ENCODE measurements at places on chromosomes 12 and 14.

DNA sequence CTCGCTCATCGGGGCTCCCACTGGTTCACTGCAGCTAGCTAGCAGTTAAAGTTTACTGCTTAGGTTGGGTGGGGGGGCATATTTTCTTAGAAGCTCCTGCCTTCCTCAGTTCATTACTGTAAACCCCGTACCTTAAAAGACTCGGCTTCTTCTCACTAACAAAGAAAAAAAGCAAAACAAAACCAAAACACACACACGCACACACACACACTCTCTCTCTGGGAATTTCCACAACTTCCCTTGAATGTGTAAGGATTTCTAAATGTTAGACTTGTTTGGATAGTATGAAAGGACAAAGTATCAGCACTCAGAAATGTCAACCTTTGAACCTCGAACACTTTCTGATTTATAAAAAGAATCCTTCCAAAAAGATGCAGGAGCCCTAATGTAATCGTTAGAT is 927 bp downstream of the PTHLH start:
- no peak for DNase-seq

- DNase-seq = no peak
Observed at GRCh38 chr12:73677520-73678291, 859.9 kb upstream of the ATXN7L3B start.

DNA sequence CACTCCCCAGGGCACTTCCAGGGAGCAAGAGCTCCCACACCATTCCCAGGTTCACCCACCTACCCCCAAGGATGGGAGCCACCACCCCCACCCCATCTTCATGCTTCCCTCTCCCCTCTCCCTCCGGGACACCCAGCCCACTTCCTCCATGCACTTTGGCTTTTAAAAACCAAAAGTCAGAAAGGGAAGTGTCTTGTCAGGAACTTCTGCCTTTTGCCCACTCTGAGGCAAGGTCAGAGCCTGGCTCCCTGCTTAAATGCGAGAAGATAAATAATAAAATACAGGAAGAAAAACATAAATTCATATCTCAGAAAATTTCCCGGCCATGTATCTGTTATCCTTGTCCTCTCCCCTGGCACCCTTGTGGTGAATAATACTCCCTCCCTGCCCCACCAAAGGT is 81.6 kb downstream of the PTGER2 start:
- DNase-seq = no peak

DNA sequence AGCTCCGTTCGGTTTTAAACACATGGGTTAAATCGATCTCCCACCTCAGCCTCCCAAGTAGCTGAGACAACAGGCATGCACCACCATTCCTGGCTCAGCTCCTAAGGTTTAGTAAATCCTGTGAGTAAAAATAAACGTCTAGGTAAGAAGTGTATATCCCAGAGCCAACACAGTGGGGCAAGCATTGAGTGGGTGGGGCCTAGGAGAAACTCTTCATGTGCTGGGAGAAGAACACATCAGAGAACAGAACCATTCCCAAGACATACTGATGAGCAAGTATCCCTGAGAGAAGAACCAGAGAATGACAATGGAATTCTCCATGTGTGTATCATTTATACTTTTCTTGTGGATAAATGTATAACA is 86.3 kb downstream of the SEC23A start:
- DNase-seq = no peak

DNA sequence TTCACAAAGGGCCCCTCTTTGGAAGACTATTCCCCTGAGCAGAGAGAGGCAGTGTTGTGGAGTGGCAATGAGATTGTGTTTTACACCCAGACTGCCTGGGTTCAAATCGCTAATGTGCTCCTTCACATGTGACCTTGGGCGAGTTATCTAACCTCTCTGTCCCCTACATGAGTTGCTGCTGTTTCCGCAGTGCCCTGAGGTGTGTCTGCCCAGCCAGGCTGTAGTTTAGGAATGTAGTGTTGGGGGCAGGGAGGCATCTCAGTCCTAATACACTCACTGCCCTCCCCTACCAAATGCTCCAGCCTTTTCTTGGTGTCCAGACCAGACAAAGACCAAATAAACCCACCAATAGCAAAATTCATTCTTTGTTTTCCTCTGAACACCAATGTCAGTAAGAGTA is 78.6 kb downstream of the SLC24A4 start:
- DNase-seq = no peak

DNA sequence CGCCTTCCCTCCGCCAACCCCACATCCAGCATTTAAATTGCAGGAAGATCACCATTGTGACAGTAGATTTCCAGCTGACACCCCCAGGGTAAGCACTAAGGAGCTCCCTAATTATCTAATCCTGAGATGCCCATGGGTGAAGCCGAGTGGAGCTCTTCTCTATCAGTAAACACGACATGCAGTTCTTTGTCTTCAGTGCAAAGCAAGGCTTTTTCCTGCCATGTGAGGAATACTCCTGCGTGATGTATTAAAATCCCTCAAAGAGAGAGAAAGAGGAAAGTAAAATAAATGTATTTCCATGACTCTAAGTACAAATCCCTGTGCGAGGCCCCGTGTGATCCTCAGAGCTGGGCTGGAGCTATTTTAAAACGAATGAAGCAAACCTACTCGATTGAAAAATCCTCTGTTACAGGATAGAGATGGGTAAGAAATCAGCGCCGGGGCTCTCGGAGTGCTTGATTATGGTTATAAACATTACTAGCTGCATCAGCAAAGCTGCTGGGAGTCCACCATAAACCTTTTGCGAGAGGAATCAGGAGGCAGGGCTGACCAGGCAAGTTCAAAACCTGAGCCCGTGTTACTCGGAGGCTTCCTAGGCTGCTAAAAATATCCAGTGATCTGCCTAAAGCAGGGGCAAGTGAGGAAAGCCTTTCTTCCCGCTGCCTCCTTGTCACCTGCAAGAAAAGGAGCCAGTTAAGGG is 61.5 kb downstream of the MAP1LC3B2 start:
- DNase-seq = no peak

- DNase-seq = no peak
Observed at GRCh38 chr14:24368562-24369252, 723 bp downstream of the NFATC4 start.

GRCh38 chr14:104647467-104648043 is 41.9 kb upstream of the INF2 start:
- no peak for DNase-seq

- DNase-seq = no peak
Observed at GRCh38 chr12:3968523-3968922, 95.3 kb upstream of the PARP11 start.

DNA sequence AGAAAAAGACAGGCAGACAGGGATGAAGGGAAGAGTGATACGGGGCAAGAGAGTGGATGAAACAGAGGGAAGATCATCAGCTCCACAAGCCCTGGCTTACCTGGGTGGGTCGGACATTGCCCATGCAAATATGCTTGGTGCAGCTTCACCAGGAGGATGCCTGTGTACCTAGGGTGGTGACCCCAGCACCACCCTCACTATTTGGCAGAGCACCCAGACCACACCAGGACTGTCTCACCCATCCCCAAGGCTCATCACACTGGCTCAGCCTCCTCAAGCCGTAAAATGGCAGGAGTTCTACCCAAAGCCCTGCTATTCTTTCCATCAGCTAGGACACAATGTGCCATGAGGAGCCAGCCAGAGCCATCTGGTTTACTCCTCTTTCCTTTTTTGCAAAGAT is 3.0 kb downstream of the GALNT8 start:
- no peak for DNase-seq

GRCh38 chr14:68693926-68694325 is 98.9 kb downstream of the ZFP36L1 start:
- DNase-seq = no peak

DNA sequence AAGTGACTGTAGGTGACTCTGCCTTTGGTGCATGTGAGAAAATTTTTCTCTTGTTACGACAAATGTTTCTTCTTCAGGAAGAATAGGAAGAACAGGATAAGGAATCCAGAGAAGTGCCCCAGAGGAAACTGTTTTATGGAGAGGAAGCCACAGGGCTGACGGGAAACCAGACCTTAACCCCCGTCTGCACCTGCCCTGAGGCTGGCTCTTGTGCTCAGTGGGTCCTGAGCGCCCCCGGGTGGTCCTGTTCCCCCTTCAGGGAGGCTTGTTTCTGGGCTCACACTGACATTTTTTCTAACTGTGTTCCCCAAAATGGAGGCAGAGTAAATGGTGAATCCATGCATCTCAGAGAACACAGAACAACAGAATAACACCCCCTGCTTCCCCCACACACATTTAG is 691.8 kb downstream of the TMEM121 start:
- no peak for DNase-seq

GRCh38 chr12:13257356-13257875 is 60.9 kb downstream of the EMP1 start:
- DNase-seq = no peak

DNA sequence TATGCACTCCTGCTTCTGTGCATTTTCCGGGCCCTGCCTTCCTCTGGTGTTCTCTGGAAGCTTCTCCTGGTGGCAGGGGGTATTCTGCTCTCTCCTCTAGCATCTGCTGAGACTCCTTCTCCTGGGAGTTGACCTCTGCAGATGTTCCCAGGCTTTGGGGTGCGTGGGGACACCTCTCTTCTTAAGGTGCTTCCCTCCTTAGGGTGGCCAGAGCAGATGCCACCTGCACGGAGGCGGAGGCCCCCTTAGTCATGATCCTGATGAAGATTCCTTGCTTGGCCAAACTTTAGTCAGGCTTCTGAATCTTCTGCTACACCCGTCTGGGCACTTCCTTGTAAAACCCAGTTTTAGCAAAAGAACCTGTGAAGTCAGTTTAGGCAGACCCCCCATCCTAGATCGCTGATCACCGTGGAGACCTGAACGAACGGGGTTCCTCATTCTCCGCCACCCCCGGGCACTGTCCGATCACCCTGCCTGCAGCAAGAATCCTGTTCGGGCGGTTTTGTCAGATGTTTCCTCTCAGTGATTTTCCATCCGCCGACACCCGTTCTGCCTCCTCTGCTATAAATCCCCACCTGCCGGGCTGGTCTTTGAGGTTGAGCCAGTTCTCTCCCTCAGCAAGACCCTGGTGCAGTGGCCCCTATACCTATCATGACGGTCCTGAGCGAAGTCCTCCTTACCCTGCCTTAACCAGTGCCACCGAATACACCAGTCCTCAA is 111.9 kb downstream of the CALM1 start:
- DNase-seq = no peak

- no peak for DNase-seq
Observed at GRCh38 chr12:56671608-56672007, 16.5 kb downstream of the PTGES3 start.

- no peak for DNase-seq
Observed at GRCh38 chr12:65313719-65314317, 35.3 kb downstream of the MSRB3 start.

DNA sequence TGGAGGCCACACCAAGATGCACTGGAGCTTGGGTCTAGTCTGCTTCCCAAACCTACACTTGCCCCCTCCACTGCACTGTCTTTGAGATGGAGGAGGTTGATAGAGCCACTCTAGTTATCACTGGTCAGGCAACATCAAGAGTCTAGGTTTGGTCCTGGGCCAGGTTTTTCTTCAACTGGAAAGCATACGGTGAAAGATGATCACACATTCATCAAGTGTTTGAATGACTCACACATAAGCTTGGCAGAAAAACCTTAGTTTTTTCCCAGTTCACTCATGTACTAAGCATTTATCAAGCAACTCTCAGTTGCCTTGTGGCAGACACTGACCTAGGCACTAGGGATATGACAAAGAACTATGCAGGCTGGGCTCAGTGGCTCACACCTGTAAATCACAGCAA is 84.5 kb downstream of the PLEKHG3 start:
- DNase-seq = peak; percentile 62

GRCh38 chr14:70118064-70118463 is 70.7 kb downstream of the SLC8A3 start:
- DNase-seq = no peak

GRCh38 chr12:70774055-70774454 is 136.8 kb upstream of the PTPRB start:
- peak; percentile 35 for DNase-seq

DNA sequence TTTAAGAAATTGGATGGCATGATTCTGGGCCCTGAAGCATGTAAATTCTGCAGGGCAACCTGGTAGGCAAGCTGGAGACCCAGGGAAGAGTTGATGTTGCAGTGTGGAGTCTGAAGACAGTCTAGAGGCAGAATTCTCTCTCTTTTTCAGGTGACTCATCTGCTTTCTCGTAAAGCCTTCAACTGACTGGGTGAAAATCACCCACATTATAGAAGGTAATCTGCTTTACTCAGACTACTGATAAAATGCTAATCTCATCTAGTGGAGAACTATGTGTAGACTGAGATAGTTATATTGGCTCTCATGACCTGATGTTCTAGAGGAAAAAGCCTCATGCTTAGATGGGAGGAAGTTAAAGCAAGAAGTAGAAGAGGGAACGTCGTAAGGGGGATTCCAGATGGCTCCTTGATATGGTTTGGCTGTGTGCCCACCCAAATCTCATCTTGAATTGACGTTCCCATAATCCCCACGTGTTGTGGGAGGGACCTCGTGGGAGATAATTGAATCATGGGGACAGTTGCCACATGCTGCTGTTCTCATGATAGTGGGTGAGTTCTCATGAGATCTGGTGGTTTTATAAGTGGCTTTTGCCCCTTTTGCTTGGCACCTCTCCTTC is 723.8 kb downstream of the BCL11B start:
- DNase-seq = no peak

DNA sequence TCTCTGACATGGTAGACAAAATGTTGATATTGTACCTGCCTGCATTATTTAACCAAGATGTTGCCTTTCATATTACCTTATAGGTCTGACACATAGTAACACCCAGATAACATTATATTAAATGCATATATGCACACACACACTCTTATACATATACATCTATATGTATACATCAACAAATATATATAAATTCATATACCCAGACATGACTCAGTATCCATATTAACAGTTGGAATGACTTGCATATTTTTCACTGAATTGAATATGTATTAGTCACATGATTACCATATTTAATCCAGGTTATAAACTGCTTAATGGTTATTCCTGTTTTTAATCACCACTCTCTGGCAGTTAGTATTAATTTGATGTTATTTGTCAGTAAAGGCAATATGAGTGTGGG is 85.2 kb downstream of the PAX9 start:
- DNase-seq = no peak

GRCh38 chr12:8065991-8066594 is at the start of gene C3AR1:
Gene C3AR1 (minus strand): TSS chr12:8066359. CDS start chr12:8060185, 6,174 bp downstream.
- DNase-seq = no peak

- peak; percentile 72 for DNase-seq
Observed at GRCh38 chr14:85439696-85440328, 90.1 kb upstream of the FLRT2 start.

- no peak for DNase-seq
Observed at GRCh38 chr12:80032946-80033345, 66.4 kb upstream of the OTOGL start.

GRCh38 chr14:88611878-88612277 is 49.0 kb downstream of the ZC3H14 start:
- DNase-seq = no peak

- peak; percentile 32 for DNase-seq
Observed at GRCh38 chr14:70707138-70708038, 65.7 kb downstream of the TTC9 start.

- no peak for DNase-seq
Observed at GRCh38 chr12:56722832-56723231, 2.3 kb downstream of the NACA start.

GRCh38 chr12:82805812-82806497 is 119.2 kb downstream of the TMTC2 start:
- DNase-seq = no peak
